Right hindlimb (tissue), 1 donor: ENCODE measurements at places on chromosomes 3 and 15.

- DNase-seq, result no peak
Observed at GRCh38 chr15:29554531-29554930, 267.7 kb downstream of the TJP1 start.

- no peak for DNase-seq
Observed at GRCh38 chr15:50112488-50113186, 6.4 kb downstream of the ATP8B4 start.

- DNase-seq, result peak; percentile 72
Observed at GRCh38 chr3:126287536-126288241, 69.5 kb downstream of the KLF15 start.

GRCh38 chr3:118501152-118501551 lies 533.5 kb downstream of the IGSF11 start:
- peak; percentile 49 for DNase-seq

- DNase-seq, result no peak
Observed at GRCh38 chr3:81516042-81516441, 245.4 kb downstream of the GBE1 start.

- DNase-seq, result no peak
Observed at GRCh38 chr3:150602426-150603152, 532 bp upstream of the SELENOT start.

- DNase-seq, result no peak
Observed at GRCh38 chr3:39149059-39149455, 4.3 kb downstream of the CSRNP1 start.

- no peak for DNase-seq
Observed at GRCh38 chr3:159234306-159234705, 432.5 kb downstream of the MFSD1 start.
